Stimulated activated CD4-positive, alpha-beta T cell treated with anti-CD3 and anti-CD28 coated beads, TNF-alpha, amount 100 ng/mL, for 1 hour (primary cell): ENCODE measurements at places on chromosomes 1 and 21.

- no peak for DNase-seq
Measured at GRCh38 chr1:189697113-189697512, 780.6 kb downstream of the BRINP3 start.

DNA sequence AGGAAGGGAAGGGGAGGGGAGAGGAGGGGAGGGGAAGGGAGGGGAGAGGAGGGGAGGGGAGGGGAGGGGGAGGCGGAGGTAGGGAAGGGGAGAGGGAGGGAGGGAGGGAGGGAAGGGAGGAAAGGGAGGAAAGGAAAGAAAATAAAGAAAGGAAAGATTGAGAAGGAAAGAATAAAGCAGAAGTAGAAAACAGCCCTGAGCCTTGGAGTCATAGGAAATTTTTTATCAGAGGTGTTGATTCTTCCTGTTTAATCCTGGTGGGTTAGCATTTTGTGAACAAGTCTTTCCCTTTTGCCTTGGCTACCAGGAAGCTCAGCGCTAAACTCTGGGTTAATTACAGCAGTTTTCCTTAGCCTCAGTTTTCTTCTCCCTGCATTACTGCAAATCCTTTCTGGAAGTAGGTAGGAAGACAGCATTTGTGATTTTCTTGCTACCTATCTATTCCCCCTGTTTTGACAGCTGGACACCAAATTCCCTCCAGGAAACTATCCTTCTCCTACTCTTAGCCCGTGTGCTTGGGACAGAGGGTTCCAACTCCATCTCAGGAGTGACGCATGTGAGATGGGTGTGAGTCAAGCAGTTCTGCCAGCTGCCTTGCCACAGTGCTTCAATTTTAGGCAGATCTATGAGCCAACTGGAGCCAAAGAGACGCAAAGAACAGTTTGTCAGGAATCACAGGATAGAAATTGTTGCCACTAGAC lies 26.9 kb downstream of the TOMM20 start:
- no peak for DNase-seq

GRCh38 chr1:4127592-4128140 lies 227.6 kb upstream of the C1orf174 start:
- no peak for DNase-seq

DNA sequence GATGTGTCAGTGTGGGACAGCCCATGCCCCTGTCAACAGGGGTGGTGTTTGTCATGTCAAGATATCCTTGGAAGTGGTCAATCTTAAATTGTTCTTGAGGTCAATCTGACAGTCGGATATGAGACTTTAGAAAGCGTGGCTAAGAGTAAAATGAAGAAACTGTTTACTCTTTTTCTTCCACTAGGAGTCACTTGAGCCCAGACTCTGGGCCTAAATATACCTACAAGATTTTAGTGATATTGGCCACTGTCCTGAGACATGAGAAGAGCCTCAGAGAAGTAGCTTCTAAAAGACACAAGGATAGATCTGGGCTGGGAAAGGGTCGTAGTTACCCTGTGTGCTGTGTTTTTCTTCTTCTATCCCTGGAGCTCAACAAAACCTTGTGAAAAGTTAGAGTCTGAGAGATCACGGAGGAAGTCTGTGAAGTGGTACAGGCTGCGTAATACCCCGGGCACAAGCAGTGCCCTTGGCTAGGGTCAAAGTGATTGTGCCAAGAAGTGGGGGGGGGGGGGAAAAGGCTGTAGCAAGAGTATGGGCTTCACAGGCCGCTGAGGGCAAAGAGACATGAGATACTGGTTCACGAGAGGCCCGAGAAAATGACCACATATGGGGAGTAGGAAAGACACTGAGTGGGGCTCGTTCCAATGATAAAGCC lies 355.2 kb upstream of the GREM2 start:
- DNase-seq: no peak

DNA sequence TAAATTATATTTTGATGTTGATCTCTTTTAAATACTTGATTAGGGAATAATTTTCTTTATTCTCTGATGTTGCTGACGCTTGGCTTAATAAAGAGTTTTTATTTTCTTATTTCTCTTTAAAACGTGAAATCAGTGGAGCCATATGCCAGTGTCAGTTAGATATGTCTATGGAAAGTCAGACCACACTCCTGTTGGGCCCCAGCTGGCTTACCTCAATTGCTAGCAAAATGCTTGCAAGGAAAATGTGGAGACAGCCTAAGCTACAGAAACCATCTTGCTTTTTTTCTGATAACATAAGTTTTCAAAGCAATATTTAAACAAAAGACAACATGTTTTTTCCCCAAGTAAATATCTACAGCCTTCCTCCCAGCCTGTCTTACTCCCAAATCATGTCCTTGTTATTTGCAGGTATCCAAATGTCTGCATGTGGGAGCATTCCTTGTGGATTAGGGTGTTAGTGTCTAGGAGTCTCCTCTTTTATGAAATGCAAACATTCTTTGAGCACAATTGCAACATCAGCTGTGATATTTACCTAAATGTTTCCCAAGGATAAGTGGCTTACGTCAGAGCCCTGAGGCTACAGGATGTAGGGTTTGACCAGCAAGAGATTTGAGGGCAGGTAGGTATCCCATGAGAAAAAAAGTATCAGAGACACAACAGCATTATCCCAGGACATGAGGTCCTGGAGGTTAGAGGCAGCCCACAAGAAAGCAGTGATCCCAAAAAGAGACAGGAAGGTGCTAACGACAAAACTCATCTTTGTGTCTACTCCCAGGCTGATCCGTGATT lies 117.2 kb upstream of the KCNJ15 start:
- DNase-seq: no peak

- DNase-seq: no peak
Measured at GRCh38 chr1:222241410-222241809, 306.5 kb downstream of the HHIPL2 start.

DNA sequence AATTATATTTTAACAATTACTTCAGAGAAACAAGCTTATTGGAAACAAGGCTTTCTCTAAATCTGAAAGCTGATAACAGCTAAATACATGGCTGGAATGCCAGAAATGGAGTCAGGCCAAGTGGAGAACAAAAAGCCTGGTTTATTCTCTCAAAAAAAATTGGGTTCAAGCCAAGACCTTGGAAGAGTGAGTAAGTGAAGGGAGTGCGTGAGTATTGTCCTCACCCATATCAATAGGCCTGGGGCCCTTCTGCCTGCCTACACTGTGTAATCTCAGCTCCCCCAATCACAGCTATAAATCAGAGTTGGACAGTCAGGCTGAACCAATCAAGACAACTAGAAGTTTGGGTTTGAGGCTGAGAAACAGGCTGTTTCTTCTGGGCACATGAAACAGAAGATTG lies 7.4 kb downstream of the KYAT3 start:
- DNase-seq: no peak

DNA sequence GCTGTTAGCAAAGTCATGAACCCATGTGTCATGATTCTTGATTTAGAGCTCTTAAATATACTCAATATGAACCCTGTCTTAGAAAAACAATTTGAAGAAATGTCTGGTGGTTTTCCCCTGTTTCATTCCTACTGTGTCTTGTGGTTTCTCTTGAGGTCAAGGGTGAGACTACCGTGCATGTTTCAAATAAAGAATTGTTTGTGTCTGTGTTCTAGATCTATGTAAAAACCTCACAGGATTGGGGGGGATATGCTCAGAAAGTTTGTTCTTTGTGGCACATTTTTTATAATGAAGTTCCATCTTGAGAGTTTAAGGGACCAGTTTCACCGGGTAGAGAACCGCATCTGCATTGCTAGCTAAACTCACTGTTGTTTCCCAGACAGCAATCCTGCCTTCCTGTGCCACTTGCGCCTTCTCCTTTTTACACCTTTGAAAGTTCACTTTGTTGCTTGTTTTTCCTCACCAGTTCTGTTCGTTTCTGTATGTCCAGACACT lies 30.9 kb upstream of the CACYBP start:
- no peak for DNase-seq

DNA sequence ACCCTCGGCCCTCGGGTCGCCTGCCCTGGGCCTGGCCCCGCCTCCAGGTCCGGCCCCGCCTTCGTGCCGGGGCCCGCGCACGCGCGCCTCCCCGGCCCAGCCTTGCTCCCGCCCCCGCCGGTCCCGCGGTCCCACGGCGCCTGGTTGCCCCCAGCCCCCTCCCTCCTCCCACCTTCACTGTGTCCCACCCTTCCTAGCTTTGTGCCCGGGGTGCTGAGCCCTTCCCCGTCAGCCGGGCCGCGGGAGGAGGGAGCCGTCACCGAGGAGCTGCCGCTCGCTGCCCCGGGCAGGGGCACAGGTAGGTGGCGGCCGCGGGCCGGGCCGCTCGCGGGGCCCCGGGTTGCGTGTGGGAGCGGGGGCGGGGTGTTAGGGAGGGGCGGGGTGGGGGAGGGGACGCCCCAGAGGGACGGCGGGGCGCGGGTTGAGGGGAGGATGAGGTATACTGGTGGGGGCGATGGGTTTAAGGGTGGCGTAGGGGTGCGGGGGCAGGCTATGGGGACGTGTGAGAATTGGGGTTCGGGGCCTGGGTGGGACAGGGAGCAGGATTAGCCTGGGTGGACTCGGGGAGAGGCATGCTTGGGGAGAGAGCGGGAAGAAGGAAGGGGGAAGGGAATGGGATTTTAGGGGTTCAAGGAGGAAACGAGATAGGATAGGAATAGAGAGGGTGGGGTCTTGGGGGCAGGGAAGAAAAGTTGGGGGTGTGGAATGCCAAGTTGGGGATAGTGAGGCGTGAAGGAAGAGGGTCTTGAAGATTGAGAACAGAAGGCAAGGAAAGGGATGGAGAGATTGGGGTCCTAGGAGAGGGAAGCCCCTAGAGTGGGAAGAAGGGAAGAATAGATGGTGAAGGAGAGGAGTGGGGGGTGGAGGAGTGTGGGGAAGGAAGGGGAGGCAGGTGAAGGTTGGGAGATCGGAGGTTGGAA lies at the start of gene LRRC42:
Gene LRRC42 (plus strand): TSS at position 99 of the 920 bp plus-strand sequence. CDS start 5,650 bp downstream, outside the sequence.
- no peak for DNase-seq

GRCh38 chr1:159291424-159291823 lies 10.7 kb upstream of the FCER1A start:
- no peak for DNase-seq

GRCh38 chr1:222021129-222021528 lies 279.2 kb upstream of the DUSP10 start:
- DNase-seq: no peak

- no peak for DNase-seq
Measured at GRCh38 chr1:227192163-227192562, 126.1 kb downstream of the CDC42BPA start.

DNA sequence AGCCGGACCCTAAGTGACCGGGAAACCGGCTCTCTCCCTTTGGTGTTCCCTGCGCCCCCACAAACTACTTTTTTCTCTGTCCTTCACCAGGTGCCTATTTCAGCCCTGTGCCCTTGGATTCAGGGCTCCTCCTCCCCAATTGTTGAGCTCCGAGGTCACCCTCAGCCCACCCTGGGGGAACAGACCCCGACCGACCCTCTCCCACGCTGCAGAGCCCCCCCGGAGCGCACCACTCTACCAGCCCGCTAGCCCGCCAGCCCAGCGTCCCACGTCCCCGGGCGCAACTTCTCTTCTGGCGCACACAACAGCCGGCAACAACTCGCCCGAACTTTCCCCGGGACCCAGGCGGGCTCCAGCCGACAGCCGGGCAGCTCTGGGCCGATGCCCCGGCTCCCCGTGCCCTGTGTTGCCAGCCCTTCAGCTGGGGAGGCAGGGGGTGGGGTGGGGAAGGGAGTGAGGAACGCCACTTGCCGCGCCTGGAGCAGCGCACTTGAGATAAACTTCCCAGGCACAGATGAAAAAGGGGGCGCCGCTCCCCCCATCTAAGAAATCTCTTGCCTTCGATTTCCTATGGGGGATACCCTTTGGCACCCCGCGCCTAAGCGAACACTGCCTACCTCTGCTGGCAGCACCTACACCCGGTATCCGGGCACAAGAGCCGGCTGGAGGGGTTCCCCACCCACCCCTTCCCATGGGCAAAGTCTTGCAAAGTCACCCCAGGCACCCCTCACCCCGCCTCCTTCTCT lies 997 bp downstream of the CASZ1 start:
- no peak for DNase-seq

GRCh38 chr21:45839274-45839673 lies 142.3 kb upstream of the COL6A1 start:
- no peak for DNase-seq

DNA sequence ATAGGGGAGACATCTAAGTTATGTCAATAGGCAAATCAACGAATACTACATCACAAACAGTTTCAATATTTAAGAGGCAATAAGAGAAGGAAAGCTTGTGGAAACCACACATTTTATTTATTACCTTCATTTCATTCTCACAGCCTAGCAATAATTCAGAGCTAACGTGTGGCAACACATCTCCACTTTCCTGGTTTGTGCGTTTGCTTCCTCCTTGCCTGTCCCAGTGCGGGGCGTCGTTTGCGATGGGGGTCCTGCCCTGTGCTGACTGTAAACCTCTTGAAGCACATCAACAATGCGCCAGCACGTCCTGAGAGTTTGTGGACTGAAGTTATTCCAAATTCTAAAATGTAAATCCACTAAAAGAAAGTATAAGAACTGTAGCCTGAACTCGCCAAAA lies 14.4 kb upstream of the VPS26C start:
- DNase-seq: no peak

- no peak for DNase-seq
Measured at GRCh38 chr1:224623743-224624333, 7.7 kb downstream of the CNIH3 start.

- no peak for DNase-seq
Measured at GRCh38 chr1:43206600-43207228, 34.6 kb downstream of the CFAP57 start.

DNA sequence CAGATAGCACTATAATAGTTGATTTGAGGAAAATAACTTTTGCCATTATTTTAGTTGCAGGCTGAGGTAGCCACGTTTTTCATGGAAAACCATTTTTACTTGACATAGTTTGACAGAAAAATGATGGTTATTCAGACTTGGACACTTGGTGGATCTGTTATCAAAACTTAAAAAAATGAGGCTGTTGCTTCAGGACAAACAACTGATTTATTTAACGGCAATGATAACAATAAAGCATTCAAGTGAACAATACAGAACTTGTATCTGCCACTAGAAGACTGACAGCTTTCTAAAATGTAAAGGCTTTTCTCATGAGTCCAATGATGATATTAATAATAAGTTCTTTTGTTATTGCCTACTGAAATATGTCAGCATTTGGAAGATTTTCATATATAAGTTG lies 322.9 kb downstream of the BRINP3 start:
- DNase-seq: no peak

- no peak for DNase-seq
Measured at GRCh38 chr1:181129771-181130606, 41.5 kb downstream of the IER5 start.

GRCh38 chr1:26197301-26197700 lies 6.9 kb downstream of the CATSPER4 start:
- no peak for DNase-seq

- DNase-seq: no peak
Measured at GRCh38 chr1:207918581-207918980, 7.7 kb upstream of the CD34 start.
